ENCODE measurements at places on chromosomes 13 and 19.

- DNase-seq = peak; percentile 34
Measured at GRCh38 chr19:19588546-19588945, 29.9 kb downstream of the PBX4 start.

- no peak for DNase-seq
Measured at GRCh38 chr13:71517004-71517403, 350.0 kb downstream of the DACH1 start.

DNA sequence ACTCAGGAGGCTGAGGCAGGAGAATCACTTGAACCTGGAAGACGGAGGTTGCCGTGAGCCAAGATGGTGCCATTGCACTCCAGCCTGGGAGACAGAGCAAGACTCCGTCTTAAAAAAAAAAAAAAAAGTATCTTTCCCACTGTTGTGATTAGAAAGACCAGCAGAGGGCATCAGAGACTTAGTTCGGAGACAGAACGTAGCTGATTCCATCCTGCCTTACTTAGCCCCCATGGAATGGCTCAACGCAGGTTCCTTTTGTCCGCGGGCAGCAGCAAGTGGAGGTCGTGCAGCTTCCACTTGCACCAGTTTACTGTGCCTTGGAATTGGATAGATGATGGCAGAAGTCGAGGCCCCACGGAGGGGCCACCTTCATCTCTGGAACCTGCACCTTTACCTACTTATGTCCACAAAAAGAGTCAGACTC, 8.1 kb downstream of the TIMM29 start:
- peak; percentile 81 for DNase-seq

- no peak for DNase-seq
Measured at GRCh38 chr13:73993661-73994060, 140.5 kb downstream of the KLF12 start.

DNA sequence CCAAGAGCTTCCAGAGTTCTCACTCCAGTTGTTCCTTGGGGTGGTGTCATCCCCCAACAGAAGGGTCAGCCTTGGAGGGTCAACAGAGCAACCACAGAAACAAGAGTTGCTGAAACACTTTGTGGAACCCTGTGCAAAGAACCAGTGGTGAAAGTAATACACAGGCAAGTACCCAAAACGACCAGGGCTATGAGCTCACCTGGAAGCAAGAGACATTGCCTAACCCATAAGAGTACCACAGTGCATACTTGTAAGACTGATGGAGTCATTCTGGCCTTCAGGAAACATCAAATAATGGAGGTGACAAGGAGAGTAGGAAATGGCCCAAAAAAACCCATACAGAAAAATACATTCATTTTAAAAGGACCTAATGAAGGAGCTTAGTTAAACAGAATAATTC, 184.3 kb upstream of the TSC22D1 start:
- DNase-seq = no peak
